ENCODE measurements at places on chromosomes 7 and 10. TPM values are rescaled to one million over a fixed set of nuclear protein-coding genes. Genes with fewer than 3 reads are reported as not detected.

The FXYD4 gene
- total RNA-seq, result not detected

The MEIG1 gene
- 1.1 TPM for total RNA-seq

The NUDCD3 gene
- 81.8 TPM for total RNA-seq

The PNLIPRP2 gene
- total RNA-seq, result not detected

The IL6 gene
- total RNA-seq, result 23.7 TPM
